ENCODE measurements at places on chromosomes 6 and 20. TPM values are rescaled to one million over a fixed set of nuclear protein-coding genes. Genes with fewer than 3 reads are reported as not detected.

Gene ZSCAN23
- not detected for total RNA-seq

Gene ARMC2
- total RNA-seq: 2.0 TPM

Gene RGS17
- 7.3 TPM for total RNA-seq

Gene RIN2
- 24.2 TPM for total RNA-seq

Gene TNFAIP3
- 26.8 TPM for total RNA-seq

Gene LCA5
- total RNA-seq: 0.39 TPM

Gene RHAG
- total RNA-seq: not detected

Gene RAET1E
- total RNA-seq: 2.9 TPM

Gene KATNA1
- 12.3 TPM for total RNA-seq

Measured in A549 treated with dexamethasone at 1 μM for 4 hours (cell line).